ENCODE measurements at places on chromosomes 12 and 14.

- DNase-seq = no peak
Observed at GRCh38 chr14:40280652-40281051, 848.4 kb upstream of the FBXO33 start.

DNA sequence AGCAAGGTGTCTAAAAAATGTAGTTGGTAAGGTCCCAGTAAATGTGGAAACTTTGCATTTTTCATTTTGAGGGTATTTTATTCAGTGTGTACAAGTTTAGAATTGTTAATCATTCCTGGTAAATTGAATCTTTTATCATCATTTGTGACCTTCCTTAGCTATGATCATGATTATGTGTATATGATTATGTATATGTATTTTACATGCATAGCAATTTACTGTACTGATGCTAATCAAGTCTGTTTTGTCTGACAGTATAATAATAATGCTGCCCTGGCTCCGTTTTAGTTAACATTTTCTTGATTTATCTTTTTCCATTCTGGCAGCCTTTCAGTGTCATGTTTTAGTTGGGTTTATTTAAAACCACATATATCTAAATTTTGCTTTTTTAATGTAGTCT, 9.4 kb downstream of the WASHC4 start:
- no peak for DNase-seq

DNA sequence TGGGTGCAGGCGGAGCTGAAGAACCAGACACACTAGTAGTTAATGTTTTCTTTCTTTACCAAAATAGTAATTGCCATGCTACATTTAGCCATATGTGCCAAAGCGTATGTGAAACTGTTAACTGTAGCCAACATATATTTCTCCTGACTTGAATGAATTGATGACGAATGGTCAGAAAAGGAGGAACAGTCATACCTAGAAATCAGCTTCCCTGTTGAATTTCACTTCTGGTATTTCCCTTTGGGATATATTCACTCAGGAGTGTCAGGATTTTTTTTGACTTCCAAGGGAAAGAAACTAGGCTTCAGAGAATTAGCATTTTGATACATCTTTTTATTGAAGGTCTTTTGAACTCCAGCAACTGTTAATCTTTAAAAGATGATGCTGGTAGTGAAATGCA, 87.0 kb downstream of the ERC1 start:
- no peak for DNase-seq

GRCh38 chr14:51732494-51733112, 80.9 kb downstream of the FRMD6 start:
- DNase-seq = no peak

DNA sequence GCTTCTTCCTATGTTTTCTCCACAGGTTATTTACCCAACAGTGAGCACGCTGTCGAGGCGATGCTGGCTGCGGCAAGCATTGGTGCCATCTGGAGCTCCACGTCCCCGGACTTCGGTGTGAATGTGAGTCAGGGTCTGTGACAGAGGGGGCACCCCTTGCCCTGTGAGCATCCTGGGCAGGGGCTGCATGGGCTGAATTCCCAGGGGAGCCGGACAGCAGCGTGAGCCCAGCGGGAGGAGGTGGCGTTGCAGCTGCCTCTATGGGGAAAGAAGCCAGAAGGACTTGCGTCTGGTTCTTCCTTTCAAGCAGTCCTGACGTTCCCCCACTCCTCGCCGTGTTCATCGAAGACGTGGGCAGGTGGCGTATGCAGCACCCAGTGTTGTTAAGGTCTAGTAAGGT, 26.2 kb downstream of the AACS start:
- DNase-seq = no peak

Data from SHP77 treated with DMSO at 0.1 percent for 48 hours (cell line).